ENCODE measurements at places on chromosomes 2 and 18.

DNA sequence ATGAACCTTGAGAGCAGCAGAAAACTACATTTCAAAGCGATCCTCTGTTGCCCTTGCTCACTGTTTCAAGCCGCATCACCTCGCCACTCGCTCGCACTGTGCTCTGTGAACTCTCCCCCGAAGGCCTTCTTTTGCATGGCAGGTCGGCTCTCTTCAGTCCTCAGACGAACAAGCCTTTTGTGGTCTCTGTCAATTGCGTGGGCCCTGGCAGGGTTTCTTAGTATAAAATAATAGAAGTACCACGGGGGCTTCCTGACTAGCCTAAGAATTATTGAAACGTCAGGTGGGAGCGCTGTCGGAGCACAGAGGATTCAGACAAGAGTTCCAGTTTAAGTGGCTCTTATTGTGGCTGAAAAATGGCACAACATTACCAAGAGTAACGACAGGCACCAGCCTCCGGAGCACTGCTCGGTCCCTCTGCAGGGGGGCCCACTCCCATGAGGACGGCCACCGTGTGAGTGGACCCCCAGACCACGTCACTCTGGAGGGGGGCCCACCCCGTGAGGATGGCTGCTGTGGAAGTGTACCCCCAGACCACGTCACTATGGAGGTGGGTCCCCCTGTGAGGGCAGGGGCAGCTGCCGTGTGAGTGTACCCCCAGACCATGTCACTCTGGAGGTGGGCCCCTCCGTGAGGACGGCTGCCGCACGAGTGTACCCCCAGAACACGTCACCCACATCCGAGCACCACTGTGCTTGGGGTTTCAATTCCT, 237.7 kb downstream of the HDAC4 start:
- no peak for DNase-seq

- no peak for DNase-seq
These were observed 17.7 kb downstream of the SRSF7 start for GRCh38 chr2:38733300-38733971.

GRCh38 chr2:201396595-201396994, 39.5 kb upstream of the FLACC1 start:
- no peak for DNase-seq

- peak; percentile 11 for DNase-seq
These were observed 14.4 kb upstream of the BBS5 start for GRCh38 chr2:169464882-169465281.

- no peak for DNase-seq
These were observed 40.8 kb downstream of the ATOH8 start for GRCh38 chr2:85794491-85795121.

DNA sequence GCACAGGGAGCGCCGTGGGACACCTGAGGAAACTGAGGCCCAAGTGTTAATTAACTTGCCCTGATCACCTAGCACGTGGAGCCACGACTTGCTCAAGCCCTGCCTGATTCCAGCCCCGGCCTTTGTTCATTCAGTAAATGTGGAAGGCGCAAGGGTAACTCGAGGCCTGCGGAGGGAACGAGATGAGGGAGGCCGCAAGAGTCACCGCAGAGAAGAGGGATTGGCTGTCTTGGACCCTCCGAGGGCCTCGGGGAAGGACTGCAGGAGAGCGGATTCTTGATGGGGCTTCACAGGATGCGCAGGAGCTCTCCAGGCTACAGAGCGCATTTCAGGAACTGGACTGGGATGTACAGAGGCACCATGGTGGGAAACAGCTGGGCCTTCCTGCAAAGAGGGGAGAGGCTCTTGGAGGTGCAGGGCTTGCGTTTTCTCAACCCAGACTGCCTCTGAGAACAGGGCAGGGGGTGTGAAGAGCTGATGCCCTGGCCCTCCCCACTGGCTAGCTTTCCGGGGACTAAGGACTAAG, 511 bp upstream of the ANKMY1 start:
- no peak for DNase-seq

GRCh38 chr2:43345391-43345813, 119.0 kb upstream of the ZFP36L2 start:
- peak; percentile 54 for DNase-seq

DNA sequence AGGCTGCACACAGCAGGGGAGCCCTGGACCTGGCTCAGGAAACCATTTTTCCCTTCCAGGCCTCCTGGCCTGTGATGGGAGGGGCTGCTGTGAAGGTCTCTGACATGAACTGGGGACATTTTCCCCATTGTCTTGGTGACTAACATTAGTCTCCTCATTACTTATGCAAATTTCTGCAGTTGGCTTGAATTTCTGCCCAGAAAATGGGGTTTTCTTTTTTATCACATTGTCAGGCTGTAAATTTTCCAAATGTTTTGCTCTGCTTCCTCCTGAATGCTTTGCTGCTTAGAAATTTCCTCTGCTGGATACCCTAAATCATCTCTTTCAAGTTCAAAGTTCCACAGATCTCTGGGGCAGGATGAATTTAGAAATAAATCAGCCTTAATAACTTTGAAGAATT, 78.2 kb downstream of the EHBP1 start:
- DNase-seq, result no peak

DNA sequence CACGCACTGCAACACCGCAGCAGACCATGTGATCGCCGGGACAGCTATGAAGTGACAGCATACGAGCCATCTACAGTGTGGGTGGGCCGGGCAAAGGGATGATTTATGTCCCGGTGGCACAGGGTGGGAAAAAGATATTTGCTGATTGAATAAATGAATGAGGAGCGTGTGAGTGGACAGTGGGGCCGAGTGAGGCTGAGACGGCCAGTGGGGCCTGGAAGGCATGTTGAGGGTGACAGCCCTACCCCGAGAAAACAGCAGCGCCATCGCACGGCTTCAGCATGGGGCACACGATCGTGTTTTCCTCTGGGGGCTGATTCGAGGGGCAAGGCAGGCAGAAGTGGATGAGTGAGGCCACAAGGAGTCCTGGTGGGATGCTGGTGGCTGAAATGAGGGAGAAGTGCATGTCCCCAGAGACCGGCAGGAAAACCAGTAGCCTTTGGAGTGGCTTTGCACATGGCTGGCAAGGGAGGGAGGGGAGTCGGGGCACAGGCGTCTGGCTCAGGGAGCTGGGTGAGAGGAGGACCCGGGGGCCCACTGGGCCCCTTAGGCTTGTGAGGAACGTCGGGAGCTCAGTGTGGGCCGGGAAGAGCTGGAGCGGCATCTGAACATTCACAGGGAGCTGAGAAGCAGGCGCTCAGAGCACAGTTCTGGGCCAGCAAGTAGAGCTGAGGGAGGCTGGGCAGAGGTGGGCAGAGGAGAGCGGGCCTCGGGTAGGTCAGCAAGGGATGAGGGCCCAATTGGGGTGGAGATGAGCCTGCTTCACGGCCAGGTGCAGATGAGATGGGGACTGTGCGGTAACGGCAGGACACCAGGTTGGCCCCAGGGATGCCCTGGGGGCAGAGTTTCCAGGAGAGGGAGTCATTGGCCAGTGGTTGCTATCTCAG, 32.1 kb upstream of the MAL start:
- DNase-seq, result no peak

DNA sequence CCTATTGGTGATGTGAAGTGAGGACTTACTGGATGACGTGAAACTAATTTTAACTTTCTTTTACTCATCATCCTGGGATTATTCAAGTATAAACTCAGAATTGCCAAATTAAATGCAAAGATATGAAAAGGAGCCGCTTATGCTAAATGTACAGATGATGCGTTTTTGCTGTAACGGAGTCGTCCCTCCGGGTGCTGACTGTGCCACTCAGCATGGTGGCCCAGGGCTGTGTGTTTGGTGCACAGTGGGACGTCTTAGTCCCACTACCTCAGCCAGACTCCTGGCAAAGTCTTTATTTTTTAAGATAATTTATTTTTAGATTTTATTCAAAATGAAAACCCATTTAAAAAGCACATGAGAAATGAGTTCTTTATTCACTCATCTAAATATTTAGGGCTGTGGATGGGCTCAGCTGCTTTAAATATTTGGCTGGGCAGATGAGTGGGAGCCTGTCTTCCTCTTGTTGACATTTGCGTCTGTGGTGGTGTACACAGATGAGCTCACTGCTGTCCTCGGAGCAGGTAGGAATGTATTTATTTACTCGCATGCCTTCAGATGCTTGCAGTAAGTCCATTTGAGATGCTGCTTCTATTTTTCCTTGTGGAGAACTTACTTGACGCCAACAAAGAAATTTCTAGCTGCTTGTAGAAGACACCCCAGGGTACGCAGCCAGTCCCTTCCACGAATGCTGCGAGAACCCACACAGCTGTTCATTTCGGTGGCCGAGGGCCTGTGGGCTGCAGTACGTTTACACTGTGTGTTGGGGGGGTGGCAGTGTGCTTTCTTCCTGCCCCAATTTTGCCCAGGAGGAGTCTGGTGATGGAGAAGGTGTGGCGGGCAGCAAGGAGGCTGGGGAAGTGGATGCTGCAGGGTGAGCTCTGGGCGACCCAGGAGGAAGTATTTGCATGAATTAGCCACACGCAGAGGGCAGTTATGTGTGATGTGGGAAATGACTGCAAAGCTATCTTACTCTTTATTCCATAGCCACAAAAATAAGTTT, 105.0 kb downstream of the AGAP1 start:
- no peak for DNase-seq

- no peak for DNase-seq
These were observed 61.3 kb upstream of the FHL2 start for GRCh38 chr2:105460048-105460732.

DNA sequence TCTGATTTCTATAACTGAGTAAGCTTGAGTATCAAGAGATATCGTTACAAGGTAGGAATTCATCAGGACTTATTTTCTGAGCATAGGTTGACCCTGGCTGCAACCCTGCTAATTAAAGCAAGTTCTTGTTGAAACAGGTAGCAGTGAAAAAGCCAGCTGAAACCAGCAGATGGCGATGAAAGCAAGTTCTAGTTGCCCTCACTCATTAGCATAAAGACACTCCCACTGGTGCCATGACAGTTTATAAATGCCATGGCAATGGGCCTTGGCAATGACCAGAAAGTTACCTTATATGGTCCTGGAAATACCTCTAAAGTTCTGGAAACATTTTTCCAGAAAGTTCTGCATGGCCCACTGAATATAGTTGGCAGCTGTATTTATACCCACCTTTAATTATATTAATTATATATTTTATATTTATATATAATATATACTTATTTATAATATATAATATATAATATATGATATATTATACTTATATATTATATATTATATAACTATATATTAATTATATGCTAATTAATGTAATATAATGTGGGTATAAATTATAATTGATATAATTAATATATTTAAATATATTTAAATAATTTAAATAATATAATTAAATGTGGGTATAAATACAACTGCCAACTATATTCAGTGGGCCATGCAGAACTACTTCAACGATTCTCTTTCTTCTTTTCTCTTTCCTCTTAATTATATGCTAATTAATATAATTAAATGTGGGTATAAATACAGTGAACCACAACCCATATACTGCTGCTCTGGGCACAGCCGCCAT, 188.0 kb downstream of the CDH7 start:
- peak; percentile 64 for DNase-seq

DNA sequence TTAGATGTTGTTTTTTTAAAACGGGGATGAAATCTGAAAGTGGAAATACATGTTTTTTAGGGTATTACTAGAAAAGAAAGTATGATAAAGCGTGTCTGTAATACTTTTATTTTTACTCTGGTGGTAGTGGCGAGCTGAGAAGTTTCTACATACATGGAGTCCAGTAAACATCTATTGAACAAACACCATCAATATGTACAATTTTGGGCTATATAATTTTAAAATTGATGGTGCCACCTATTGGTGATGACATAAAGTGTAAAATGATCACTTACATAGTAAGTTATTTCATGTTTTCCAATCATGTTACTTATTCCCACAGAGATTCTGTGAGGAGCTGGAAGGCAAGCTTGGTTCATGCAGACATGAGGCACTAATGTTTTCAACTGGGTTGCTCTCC, 31.5 kb upstream of the NFE2L2 start:
- no peak for DNase-seq

GRCh38 chr2:172863341-172863740, 127.7 kb downstream of the RAPGEF4 start:
- DNase-seq, result no peak

GRCh38 chr18:10086458-10087210, 172.8 kb downstream of the VAPA start:
- no peak for DNase-seq

GRCh38 chr2:213740453-213740852, 456.2 kb downstream of the SPAG16 start:
- no peak for DNase-seq

GRCh38 chr2:8490166-8490721, 191.6 kb upstream of the ID2 start:
- no peak for DNase-seq

- peak; percentile 24 for DNase-seq
These were observed 143.6 kb downstream of the ALPK2 start for GRCh38 chr18:58484989-58485981.

DNA sequence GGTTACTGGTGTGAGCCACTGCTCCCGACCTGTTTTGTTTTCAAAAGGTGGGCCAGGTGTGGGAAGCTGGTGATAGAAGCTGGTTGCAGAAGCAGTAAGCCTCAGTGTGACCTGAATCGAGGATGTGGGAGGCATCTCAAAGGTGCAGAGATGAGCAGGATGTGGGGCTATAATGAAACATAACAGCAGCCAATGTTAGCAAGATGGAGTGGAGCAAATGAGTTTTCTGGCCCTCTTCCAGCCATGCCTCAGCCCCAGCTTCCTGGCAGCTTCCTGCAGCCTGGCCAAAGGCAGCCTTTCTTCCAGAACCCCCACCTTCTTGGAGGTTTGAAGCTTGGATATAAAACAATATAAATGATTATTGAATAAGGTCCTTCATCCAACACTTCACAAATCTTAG, 184.8 kb downstream of the NCK2 start:
- no peak for DNase-seq

DNA sequence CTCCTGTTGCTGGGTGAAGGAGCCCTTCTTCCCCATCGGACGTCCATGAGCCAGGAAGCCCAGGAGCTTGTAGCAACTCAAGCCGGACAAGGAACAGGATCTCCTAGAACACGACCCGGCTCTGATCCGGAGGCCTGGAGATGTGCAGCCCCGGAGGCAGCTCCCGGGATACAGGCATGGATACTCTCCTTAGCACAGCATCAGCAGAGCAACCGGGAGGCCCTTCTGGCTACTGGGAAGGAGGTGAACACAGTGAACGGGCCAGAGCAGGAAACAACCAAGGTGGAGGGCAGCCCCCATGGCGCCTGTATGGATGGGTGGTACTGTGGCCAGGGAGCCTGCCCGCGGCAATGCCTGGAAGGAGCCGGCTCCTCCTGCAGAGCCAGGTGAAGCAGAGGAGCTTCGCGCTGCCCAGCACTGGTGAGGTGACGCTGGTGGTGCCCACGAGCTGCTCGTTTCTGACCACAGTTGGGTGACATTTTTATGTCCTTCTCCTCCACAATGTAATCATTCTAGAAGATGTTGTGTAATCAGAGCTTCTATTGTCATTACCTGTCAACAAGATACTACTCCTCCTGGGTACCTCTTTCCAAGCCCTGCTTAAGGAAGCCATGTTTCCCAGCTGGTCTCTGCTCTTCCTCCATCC, 94.3 kb downstream of the TWIST2 start:
- DNase-seq, result no peak

GRCh38 chr2:173286153-173286809, 68.4 kb upstream of the CDCA7 start:
- DNase-seq, result no peak

- no peak for DNase-seq
These were observed 130.1 kb upstream of the TPO start for GRCh38 chr2:1283020-1283801.

Data from HAP-1 (cell line).